ENCODE measurements at places on chromosomes 7 and 10. TPM values are rescaled to one million over a fixed set of nuclear protein-coding genes. Genes with fewer than 3 reads are reported as not detected.
A peak's percentile ranks its signal among the peaks of the same experiment; 100 is the strongest.

DNA sequence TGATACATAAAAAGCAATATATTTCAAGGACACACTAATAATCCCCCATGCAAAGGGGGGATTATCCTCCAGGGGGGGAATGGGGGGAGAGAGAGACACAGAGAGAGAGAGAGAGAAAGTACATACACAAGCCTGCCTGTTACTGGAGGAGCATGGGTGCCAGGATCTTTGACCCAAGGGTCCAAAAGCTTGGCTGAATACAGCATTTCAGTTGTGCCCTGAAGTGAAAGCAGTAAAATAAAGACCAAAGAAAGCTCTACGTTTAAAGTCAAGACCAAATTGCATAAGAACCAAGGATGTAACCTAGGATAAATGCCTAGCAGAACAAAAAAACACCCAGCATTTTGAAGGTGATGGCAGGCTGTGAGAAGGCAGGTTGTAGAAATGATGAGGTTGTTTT, 27.8 kb upstream of the ITGB8 start:
- no peaks in the 10 kb centered on the region for H3K36me3 ChIP-seq
- H3K4me1 ChIP-seq, result no peaks in the 10 kb centered on the region
- H3K27ac ChIP-seq, result no peak overlapping the region

DNA sequence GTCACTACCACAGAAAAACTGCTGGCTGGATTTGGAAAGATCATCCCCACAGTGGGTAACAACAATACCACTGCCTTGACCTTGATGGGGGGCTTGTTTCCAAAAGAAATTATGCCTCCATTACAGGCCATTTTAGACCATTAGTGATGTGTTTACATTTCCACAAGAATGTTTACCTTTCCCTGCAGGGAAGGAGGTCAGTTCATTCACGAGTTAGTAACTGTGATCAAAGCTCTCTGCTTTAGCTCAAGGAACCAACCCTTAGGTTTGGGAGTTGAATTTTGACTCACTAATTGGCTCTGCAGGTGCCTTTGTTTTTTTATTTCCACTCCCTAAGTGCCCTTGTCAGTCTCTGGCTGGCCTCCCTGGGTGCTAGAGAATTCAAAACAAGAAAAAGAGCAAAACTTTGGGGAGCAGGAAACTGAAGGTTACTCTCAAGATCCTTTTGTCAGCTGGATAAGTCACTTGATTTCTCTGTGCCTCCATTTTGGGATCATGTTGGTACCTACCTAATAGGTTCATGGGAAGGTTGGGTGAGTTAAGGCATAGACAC, 41.1 kb upstream of the NUPR2 start:
- H3K27ac ChIP-seq, result no peak overlapping the region
- no peaks in the 10 kb centered on the region for H3K27me3 ChIP-seq
- no peak for DNase-seq
- H3K36me3 ChIP-seq, result no peaks in the 10 kb centered on the region
- H3K4me1 ChIP-seq, result no peaks in the 10 kb centered on the region

DNA sequence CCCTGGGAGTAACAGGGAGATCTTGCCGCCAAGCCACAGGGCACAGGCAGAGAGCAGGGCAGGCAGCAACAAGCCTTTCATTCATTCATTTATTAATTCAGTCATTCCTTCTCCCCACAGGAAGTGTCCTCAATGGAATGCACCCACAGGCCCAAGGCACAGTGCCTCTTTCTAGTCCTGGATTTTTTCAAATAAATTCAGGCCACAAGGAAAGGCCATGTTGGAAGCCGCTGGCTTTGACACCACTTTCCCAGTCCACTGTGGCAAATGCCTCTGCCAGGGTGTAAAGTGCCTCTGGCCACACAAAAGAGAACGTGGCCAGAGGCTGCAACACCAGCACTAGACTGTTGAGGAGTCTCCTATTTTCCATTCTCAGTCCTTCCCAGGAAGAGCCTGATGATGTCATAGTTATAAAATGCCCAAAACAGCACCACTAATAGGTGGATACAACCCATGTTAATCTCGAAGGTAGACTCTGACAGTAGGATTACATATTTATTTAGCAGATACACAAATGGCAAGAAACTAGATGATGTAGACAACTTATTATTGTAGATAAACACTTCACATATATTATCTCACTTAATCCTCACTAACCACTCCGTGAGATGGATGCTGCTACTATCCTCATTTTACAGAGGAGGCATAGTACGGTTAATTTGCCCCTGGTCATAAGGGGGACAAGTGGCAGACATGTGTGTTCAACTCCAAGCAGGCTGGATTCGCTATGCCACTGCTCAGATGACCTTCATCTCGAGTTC, 5.5 kb downstream of the JAZF1 start:
- H3K27me3 ChIP-seq, result no peaks in the 10 kb centered on the region
- no peaks in the 10 kb centered on the region for H3K36me3 ChIP-seq
- no peak overlapping the region for H3K27ac ChIP-seq

DNA sequence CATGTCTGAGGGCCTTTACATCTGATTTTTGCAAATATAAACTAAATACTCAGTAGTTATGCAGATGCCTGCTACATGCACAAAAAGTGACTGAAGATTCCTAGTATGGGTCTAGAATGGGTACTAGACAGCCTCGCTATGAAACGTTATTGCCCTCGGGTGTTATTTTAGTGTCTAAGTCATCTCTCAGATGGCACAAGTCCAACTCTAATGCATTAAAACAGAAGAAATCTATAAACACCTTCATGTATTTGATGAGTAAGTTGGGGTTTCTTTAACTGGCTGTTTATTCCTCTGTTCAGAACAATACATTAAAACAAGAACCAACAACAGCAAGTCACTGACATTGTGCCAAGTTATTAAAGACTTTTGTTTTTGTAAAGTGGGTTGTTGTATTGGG, 41.6 kb downstream of the TEX36 start:
- DNase-seq, result no peak
- H3K27me3 ChIP-seq, result peaks cover 9% of the 10 kb centered on the region
- no peaks in the 10 kb centered on the region for H3K36me3 ChIP-seq
- H3K4me1 ChIP-seq, result no peaks in the 10 kb centered on the region

- no peak overlapping the region for H3K4me3 ChIP-seq
- peaks cover 15% of the 10 kb centered on the region for H3K4me1 ChIP-seq
- no peak overlapping the region for H3K27ac ChIP-seq
- DNase-seq, result no peak
Observed at GRCh38 chr10:70503776-70504175, 25.2 kb downstream of the PALD1 start.

OR9A2 gene
- total RNA-seq, result not detected

DNA sequence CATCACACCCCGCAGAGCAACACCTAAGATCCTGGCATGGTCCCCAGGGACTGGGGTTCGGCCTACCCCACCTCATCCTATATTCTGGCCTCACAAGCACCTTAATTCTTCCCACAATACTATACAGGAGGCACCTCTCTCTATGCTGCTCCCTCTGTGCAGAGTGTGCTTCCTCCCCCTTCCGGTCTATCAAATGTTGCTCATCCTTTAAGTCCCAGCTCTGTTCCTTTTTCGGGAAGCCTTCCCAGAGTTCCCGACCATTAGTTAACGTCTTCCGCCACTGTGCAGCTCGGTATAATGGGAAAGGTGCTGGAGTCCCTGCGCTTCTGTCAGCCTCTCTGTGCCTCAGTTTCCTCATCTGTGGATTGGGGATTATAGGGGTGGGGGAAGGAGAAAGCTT, 21.8 kb downstream of the PALD1 start:
- H3K4me1 ChIP-seq, result peaks cover 8% of the 10 kb centered on the region
- no peak overlapping the region for H3K4me3 ChIP-seq
- no peak for DNase-seq

DNA sequence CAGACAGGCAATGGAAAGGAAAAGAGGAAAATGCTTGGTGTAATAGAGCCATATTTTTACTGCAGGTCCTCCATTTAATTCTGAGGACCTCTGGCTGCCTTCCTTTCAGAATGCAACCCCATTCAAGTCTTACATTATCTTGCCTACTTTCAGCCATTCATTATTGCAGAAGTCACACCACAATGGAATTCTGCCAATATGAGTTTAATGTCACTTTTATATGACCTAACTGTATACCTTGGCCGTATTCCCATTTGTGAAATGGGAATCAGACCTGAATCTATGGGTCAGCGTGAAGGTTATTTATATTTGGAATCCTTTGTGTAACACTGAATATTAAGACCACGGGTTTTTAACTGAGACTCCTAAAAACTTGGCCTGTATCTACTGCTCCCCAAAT, 241.7 kb upstream of the AOAH start:
- no peaks in the 10 kb centered on the region for H3K36me3 ChIP-seq
- peaks cover 2% of the 10 kb centered on the region for H3K4me1 ChIP-seq
- no peak overlapping the region for H3K27ac ChIP-seq
- no peak overlapping the region for H3K4me3 ChIP-seq

DNA sequence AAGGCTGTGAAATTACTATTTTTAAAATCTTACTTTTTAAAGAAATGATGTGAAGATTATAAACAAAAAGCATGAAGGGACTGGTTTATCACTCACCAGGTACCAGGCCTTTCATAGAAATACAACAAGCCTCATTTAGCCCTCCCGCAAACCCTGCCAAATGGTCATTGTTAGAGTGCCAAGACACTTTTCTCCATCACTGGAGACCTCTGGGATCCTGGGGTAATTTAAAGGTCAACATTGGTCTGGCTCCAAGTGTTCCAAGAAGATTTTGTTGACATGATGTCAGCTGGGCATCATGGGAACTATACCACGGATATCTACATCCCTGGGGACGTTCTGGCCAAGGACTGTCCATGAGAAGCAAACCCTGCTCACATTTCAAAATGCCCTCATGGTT, 138.0 kb upstream of the FRMD4A start:
- H3K27me3 ChIP-seq, result peaks cover 4% of the 10 kb centered on the region
- no peaks in the 10 kb centered on the region for H3K36me3 ChIP-seq
- peaks cover 8% of the 10 kb centered on the region for H3K4me1 ChIP-seq
- H3K4me3 ChIP-seq, result no peak overlapping the region
- no peak overlapping the region for H3K27ac ChIP-seq

- H3K27me3 ChIP-seq, result no peaks in the 10 kb centered on the region
- no peak overlapping the region for H3K27ac ChIP-seq
- peak; percentile 84 for DNase-seq
- H3K4me1 ChIP-seq, result peaks cover 12% of the 10 kb centered on the region
- no peak overlapping the region for H3K4me3 ChIP-seq
- peaks cover 4% of the 10 kb centered on the region for H3K36me3 ChIP-seq
Observed at GRCh38 chr7:37198906-37199485, 249.7 kb downstream of the ELMO1 start.

C10orf67 gene
- total RNA-seq, result 1.4 TPM

GRCh38 chr10:36603688-36604087, 521.7 kb upstream of the ANKRD30A start:
- no peak overlapping the region for H3K27ac ChIP-seq
- no peak overlapping the region for H3K4me3 ChIP-seq
- H3K4me1 ChIP-seq, result no peaks in the 10 kb centered on the region
